T-helper 17 cell (primary cell): ENCODE measurements at places on chromosomes 1 and 21.

DNA sequence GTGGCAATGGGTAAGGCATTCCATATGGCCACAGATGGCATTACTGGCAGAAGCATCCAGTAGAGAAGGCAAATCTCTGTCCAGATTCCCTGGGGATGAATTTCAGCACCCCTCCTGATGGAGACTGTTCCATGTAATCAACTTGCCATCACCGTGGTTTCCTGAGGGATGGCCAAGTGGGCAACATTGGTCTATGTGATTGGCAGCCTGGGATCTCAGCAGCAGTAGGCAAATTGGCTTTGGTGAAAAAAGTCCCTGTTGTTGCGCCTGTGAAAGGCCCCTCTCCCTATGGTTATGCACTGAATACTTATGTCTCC is 19.3 kb downstream of the DMRTB1 start:
- DNase-seq, result no peak

GRCh38 chr1:155979597-155980343 is 1.4 kb upstream of the ARHGEF2 start:
- no peak for DNase-seq

DNA sequence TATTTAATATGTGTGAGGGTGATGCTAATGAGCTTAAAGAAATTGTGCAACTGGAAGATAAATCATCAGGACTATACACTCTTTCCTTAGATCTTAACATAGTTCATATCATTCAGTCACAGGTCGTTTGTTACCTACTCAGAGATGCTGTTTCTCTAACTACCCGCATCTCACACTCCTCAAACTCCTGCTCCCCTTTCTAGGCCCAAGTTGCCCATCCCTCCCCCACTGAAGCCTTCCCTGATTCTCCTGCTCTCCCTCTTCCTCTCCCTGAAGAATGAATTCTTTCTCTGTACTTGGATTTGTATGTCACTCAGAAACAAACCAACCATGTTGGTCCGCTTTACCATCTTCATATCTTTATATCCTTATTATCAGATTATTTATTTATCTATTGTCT is 9.1 kb downstream of the SH3GLB1 start:
- DNase-seq, result no peak

DNA sequence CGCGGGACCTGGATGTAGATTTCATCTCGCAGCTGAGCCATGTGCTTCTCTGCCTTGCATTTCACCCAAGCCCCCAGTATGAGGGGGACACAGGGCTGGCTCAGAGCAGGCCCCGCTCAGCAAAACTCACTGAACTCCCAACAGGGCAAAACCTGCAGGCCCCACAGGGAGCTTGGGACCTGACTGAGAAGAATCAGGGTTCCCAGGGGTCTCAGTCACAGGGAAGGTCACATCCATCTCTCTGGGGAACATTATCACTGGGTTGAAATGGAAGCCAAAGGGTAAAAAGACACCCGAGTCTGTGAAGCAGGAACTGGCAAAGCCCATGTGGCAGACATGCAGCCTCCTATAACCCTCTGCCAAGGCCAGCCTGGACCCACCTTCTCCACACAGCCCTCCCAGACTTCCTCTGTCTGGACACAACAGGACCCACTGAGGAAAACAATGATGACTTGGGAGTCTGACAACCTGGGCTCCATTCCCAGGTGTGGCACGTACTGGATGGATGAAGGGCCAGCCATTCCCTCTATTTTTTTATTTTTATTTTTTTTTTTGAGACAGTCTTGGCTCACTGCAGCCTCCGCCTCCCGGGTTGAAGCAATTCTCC is 11.7 kb downstream of the HSPG2 start:
- no peak for DNase-seq

GRCh38 chr1:33152685-33153432 is 29.0 kb downstream of the TRIM62 start:
- DNase-seq, result no peak

DNA sequence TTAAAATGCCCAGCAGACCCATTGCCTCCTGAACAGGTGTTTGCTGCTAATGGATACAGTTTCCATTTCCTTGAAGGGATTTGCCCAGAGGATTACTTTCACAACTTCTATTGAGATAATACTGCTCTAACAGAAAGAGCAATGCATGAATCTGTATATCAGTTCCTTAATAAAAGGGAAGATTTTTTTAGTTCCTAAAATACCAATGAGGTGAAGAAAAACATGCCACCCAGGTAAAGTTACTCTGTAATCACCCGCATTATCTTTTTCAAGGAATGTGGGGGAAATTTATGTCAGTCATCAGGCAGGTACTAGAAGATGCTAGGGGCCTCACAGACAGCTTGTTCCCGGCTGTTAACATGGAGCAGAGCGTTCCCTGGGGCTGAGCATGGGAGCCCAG is 41.1 kb downstream of the KCNJ15 start:
- no peak for DNase-seq

GRCh38 chr1:18614069-18614735 is 16.4 kb upstream of the PAX7 start:
- DNase-seq, result no peak

DNA sequence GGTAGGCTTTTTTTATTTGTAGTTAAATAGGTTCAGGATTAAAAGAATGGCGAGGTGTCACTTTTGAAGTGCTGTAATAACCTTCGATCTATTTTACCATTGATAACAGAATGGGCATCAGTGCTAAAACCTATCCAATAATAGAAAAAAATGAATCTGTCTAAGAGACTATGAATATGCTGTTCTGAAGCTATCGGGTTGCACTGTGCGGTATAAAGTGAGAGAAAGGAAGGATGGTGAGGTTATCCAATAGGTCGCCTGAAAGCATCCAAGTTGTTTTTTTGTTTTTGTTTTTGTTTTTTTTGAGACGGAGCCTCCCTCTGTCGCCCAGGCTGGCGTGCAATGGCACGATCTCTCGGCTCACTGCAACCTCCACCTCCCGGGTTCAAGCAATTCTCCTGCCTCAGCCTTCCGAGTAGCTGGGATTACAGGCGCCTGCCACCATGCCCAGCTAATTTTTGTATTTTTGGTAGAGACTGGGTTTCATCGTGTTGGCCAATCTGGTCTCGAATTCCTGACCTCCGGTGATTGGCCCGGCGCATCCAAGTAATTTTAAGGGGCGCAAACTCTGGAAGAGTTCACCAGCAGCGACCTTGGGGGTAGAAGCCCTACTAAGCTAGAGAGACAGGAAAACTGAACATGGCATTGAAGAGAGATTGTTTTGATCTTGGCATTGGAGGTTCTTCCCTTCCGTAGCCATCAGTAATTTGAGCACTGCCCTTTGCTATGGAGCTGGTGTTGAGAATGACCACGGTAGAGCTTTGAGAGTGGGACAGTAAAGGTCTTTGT is 8.7 kb upstream of the MDM4 start:
- DNase-seq, result no peak

- DNase-seq, result no peak
Measured at GRCh38 chr1:102941366-102941947, 166.9 kb downstream of the COL11A1 start.

GRCh38 chr1:26618561-26618960 is 77.3 kb upstream of the ARID1A start:
- DNase-seq, result no peak

- DNase-seq, result no peak
Measured at GRCh38 chr1:171468120-171468750, 17.1 kb upstream of the PRRC2C start.

- peak; percentile 44 for DNase-seq
Measured at GRCh38 chr1:226738995-226739695, at the start of gene ITPKB. Gene ITPKB (minus strand): TSS chr1:226739282. CDS start chr1:226737458, 1,824 bp downstream.

DNA sequence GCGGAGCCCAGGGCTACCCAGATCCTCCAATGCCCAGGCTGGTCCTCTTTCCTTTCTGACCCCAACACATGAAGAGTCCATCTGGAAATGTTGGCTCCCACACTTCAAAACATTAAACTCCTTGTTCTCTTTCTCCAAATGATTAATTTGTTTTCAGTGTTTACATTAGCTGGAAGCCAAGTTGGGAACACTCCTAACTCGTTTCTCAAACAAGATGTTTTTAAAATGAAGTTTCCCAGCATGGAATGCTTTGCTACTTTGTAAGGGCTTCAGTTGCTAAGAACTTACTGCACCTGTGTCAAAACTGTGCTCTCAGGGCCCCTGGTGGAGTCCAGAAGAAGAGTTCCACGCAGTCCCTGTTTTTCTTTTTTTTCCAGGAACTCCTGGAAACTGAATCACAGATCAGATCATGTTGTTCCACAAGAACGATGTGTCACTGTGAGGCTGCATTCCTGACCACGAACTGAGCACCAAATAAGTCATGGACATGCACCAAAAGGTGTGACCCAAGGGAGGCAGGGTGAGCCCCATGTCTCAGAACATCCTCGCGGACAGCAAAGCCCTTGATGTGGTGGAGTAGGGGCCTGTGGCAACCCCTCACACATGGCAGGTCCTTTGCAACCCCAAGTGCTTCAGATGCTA is 257.3 kb downstream of the KCNJ6 start:
- DNase-seq, result no peak

- no peak for DNase-seq
Measured at GRCh38 chr21:35014302-35015041, 34.6 kb downstream of the RUNX1 start.

GRCh38 chr1:243730487-243731150 is 119.4 kb downstream of the AKT3 start:
- no peak for DNase-seq

DNA sequence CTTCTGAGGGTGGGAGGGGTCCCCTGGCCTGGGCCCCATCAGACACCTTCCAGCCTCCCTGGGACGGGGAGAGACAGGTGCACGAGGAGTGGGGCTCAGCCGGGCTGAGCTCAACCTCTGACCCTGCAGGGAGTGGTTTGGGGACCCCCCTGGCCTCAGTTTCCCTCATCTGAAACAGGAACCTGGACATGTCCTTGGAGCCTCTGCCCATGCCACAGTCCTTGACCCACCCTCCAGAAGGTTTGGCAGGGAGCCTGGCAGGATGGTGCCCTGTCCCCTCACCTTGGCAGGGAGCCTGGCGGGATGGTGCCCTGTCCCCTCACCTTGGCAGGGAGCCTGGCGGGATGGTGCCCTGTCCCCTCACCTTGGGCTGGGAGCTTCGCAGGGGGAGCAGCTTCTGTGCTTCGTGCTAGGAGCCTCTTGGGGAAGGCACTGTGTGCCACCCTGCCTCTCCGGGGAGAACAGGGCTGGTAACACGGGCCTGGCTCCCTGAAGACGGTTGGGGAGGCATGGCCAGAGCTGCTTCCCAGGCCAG is 58.3 kb downstream of the SLX9 start:
- no peak for DNase-seq

DNA sequence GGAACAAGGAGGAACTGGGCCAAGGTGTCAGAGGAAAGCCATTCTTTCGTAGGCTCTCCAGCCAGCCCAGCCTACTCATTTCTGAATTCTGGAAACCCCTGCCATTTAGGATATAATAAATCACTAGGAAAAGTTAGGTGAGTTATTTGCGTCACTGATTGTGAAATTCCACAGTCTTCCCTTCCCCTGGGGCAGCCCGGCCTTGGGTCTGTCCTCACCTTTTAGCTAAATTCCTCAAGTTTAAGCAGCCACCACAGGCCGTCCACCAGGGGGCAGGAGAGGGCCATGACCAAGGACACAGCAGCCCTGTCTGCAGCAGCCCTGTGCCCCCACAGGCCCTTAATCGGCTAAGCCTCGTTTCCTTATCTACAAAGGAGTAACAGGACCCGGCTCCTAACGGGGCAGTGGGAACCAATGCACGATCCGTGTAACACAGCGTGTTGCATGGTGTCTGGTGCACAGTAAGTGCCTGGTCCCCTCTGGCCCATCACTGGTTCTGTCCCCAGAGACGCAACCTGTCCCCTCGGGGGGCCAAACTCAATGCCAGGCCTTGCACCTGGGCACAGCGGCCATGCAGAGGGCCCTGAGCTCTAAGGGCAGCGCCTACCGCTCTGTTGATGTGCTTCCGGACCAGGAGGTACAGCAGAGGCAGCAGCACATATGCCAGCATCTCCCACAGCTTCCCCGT is 18.1 kb downstream of the GPR157 start:
- peak; percentile 84 for DNase-seq

- no peak for DNase-seq
Measured at GRCh38 chr1:77084457-77084856, 134.8 kb downstream of the PIGK start.

GRCh38 chr1:109488696-109489095 is 5.0 kb downstream of the ATXN7L2 start:
- no peak for DNase-seq

GRCh38 chr1:6960291-6960811 is 175.1 kb downstream of the CAMTA1 start:
- DNase-seq, result no peak

DNA sequence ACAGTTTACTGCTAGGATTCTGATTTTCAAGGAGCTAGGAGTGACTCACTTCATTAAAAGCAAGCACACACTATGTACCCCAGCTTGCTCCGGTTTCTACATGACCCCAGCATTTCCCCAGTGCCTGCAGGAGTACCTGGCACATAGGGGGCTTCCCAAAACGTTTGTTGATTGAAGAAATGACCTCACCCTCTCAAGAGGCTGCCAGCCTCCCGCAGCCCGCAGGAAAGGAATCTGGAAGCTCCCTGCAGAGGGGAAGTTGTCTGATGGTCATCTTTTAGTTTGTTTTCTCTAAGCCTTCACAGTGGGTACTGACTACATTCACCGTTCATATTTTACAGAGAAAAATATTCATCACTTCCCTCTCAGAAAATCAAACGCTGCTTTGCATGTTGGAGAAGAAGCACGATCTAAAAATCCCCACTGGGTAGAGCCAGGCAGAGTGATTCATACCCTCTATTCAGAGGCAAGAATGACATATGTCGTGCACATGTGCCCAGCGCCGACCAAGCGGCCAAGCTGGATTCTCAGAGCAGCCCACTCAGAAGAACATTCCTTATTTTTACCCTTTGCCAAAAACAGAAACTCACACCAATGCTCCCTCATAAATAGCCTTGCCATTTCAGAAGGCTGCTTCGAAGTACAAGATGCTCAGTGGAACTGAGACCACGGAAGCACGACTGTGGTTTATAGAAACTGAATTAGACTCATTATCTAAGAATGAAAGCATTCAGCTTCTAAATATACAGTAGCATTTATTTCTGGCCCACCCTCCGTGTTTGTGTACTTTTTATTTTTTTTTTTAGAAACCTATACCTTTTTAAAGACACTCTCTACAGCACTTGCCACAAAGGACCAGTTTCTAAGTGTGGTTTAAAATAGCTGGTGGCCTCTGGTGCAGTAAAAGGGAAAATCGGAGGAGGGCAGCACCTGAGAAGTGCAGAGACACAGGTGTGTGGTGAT is 143.2 kb downstream of the MIS18A start:
- DNase-seq, result no peak

GRCh38 chr1:173187671-173188237 is 19.4 kb downstream of the TNFSF4 start:
- no peak for DNase-seq

- DNase-seq, result no peak
Measured at GRCh38 chr1:50476800-50477199, 53.6 kb upstream of the DMRTA2 start.

DNA sequence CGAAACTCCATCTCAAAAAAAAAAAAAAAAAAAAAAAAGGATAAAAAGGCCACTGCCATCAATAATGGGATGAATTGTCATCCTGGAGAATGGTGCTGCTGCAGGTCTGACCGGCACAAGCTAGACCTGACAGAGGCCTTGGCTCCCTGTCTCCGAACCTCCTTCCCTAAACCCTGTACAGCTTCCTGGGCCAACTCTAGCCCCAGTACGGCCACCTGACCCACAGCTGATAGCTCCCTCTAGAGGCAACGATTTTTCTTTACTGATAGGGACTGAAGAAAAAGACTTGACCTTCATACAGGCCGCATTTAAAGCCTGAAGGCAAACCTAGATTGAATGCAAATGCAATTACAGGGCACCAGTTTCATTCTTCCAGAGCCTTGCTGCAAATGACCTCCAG is 30.7 kb downstream of the NOL9 start:
- DNase-seq, result no peak
